ENCODE measurements at places on chromosomes 7 and 10.

DNA sequence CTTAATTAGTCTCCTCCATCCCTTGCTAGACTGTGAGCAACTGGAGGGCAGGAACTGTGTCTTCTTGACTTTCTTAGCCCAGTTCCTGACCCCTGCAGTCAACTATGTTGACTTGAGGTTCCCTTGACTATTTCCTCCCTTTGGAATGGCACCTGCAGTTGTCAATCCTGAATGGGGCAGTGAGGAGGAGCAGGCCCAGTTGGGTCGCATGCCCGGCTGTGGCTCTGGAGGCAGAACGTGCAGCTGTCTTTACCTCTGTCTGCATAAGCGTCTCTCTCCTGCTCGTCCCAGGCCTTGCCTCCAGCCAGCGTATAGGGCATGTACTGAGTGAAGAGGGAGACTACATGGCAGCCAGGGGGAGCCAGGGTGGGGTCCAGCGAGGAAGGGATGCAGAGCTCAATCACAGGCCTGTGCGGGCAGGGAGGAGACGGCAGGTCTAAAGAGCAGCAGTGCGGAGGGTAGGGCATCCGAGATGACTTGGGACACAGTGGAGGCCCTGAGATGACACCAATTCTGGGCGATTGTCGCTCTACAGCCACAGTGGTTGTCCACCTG lies 26.8 kb downstream of the PYROXD2 start:
- no peak for DNase-seq

DNA sequence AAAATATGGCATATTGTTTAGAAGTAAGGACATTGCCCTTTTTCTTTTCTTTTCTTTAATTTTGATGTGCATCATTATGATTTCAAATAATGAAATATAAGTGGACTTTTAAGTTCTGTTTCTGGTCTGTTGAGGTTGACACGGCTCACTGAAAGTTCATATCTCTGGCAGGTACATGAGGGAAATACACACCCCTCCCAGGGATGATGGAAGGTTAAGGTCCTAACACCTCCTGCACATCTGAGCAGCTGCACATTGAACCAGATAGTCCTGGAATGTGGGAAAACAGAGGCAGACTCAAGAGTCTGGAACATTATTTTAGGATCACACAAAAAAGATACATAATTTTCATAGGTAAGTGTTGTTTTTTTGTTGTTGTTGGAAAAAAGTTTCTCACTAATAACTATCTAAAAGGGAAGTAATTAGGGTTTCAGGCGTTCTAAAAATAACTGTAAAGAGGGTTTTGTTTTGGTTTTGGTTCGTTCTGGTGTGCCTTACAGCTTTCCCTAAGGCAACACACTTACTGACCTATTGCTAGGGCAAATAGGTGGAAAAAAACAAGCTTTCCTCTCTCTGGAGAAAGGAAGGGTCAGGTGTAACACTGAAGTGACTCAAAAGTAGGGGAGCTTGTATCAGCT lies 201.2 kb upstream of the PRKCQ start:
- no peak for DNase-seq

- DNase-seq = no peak
These were observed 403.6 kb downstream of the NRG3 start for GRCh38 chr10:82278401-82279182.

DNA sequence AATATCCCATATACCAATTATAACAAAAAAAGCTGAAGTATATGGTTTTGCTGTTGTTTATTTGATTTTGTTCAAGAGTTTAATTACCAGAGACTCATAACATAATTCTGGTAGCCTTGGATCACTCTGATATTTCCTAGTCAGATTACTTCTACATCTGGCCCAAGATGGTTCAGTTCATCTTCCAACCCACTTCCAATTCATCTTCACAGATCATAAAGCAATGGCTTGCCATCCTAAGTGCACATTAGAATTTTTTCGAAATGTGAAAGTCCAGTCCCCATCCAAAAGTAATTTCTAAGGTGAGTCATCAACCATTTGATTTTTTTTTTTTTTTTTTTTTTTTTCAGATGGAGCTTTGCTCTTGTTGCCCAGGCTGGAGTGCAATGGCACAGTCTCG lies 8.0 kb upstream of the HIBADH start:
- no peak for DNase-seq

DNA sequence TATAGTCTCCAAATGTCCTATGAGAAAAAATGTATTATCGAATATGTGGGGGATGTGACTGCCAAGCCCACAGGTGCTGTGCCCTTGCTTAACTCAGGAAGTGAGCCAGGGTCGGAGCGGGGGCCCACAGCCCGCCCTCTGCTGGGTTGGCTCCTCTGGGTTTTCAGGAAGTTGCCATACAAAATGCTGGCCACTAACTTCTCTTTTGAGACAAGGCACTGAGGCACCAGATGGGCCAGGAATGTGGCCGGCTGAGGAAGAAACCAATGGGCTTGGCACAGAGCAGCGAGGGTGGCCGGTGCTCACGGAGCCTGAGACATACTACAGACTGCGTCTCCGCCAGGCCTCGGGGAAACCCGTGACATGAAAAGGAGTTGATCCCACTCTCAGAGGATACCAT lies 58.9 kb downstream of the FAM53B start:
- no peak for DNase-seq

DNA sequence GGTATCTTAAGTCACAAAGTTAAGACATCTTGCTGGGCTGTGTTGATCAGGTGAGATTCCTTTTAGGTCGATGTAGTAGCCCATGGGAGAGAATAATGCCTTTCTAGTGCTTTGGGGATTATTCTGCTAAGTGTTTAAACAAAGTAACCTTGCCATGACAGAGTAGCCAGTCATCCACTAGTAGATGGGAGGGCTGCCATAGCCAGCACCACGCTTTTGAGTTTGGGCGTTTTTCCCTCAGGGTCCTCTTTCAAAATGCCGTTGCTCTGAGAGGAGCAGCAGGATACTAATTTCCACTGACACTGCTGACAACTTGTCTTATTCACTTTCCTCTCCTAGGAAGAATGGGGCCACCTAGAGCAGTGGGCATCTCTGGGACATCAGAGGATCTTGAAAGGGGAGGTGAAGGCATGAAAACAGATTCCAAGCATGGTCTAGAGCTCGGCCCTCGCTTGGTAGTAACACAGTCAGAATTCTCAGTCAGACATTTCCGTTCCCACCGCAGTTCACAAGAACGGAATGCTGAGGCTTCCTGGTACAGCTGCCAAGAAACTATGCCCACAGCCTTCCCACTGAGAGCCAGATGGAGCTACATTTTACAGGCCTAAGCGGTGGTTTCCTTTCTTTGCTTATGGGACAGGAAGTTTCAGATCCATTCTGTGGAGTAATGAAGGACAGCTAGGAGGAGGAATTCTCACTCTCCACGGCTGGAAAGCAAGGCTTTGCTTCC lies 15.3 kb upstream of the RSU1 start:
- no peak for DNase-seq

DNA sequence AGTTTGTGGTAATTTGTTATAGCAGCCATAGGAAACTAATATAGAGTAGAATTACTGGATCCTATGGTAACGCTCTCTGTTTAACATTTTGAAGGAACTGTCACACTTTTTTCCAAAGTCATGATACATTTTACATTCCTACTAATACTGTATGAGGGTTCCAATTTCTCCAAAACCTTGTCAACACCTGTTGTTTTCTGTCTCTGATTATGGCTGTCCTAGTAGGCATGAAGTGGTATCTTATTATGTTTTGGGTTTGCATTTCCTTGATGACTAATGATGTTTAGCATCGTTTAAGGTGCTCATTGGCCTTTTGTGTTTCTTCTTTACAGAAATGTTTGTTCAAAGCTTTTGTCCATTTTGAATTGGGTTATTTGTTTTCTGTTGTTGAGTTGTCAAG lies 69.6 kb downstream of the VPS50 start:
- no peak for DNase-seq

GRCh38 chr7:28272461-28272877 lies 91.9 kb upstream of the JAZF1 start:
- DNase-seq = peak; percentile 60

DNA sequence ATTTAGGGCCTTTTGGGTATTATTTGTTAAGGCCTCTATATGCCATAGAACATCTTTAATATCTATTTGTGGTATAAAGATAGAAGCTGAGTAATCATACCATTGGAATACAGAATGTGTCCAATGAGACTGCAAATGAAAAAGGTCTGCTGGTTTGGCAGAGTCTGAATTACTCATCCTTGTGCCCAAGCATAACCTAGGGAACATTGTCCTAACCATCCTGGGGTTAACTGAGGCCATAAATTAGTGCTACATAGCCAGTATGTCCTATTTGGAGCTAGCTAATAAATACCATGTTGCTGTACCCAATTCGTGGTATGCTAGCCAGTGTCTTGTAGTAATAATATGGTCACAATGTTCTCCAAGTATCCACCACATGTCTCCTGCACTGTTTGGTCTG lies 117.1 kb downstream of the ANKRD26 start:
- no peak for DNase-seq

- DNase-seq = no peak
These were observed 38.7 kb upstream of the LEP start for GRCh38 chr7:128202287-128202957.

- no peak for DNase-seq
These were observed 8.1 kb downstream of the SKIDA1 start for GRCh38 chr10:21517134-21518031.

GRCh38 chr10:75612904-75613684 lies 181.7 kb downstream of the LRMDA start:
- no peak for DNase-seq

GRCh38 chr7:151390598-151391357 lies 19.1 kb downstream of the WDR86 start:
- DNase-seq = no peak

DNA sequence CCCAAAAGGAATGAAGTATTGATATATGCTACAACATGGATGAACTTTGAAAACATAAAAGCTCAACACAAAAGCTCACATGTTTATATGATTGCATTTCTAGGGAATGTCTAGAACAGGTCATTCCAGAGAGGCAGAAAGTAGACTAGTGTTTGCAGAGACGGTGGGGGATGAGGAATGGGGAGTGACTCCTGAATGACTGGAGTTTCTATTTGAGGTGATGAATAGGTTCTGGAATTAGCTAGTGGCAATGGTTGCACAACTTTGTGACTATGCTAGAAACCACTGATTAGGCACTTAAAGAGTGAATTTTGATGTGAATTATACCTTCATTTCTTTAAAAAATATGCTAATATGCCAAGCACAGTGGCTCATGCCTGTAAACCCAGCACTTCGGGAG lies 6.9 kb downstream of the KPNA7 start:
- DNase-seq = no peak

DNA sequence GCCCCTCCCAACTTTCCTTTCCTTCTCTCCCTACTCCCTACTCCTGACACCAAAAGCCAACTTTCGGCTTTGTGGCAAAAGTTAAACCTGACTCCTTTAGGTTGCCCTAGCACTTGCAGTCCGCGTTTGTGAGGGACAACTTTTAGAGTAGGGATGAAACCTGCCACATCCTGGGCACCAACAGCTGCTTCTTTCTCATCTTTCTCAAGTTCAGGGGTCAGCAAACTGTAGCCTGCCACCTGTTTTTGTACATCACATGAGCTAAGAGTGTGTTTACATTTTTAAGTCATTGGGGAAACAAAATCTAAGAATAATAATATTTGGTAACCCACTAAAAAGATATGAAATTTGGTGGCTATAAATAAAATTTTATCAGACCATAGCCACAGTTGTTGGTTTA lies 660.6 kb downstream of the KCNMA1 start:
- no peak for DNase-seq

DNA sequence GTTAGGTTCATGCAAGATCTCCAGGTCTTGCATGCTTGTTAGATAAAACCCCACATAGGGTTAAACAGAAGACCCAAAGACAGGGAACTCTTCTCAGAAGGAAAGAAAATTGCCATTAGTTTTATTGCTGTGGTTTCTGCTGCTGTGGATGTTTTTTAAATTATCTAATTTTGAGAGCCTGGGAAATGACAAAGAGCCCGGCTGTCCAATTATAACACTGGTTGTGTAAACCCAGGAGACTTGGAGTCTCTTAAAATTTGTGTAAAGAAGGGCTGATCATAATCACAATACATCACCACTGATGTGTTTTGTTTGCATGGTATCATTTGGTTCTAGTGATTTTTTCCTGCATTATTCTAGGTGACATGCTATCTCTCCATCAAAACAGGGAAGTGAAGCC lies 246.5 kb upstream of the MYO3A start:
- no peak for DNase-seq

GRCh38 chr10:35347121-35347562 lies 10.8 kb downstream of the CCNY start:
- DNase-seq = no peak
